ENCODE measurements at places on chromosomes 7 and 10. TPM values are rescaled to one million over a fixed set of nuclear protein-coding genes. Genes with fewer than 3 reads are reported as not detected.

Gene LRRC27
- total RNA-seq: 3.9 TPM

Gene SHTN1
- 23.9 TPM for total RNA-seq

Gene CPN1
- not detected for total RNA-seq

Gene CRTAC1
- total RNA-seq: 1.5 TPM

Gene ADRB1
- 0.04 TPM for total RNA-seq

Gene ITGB1
- total RNA-seq: 102 TPM

Gene MOGAT3
- total RNA-seq: not detected

Gene FKBP6
- not detected for total RNA-seq

Gene DOCK4
- total RNA-seq: 6.5 TPM

Gene ANXA8
- 203 TPM for total RNA-seq

Gene BRAF
- total RNA-seq: 16.9 TPM

Gene CALHM1
- total RNA-seq: 0.04 TPM

Gene CCDC146
- total RNA-seq: 6.7 TPM

Gene PIK3AP1
- 1.0 TPM for total RNA-seq

- no peak for ATAC-seq
Observed at GRCh38 chr7:133931053-133931452, 196.1 kb upstream of the LRGUK start.

DNA sequence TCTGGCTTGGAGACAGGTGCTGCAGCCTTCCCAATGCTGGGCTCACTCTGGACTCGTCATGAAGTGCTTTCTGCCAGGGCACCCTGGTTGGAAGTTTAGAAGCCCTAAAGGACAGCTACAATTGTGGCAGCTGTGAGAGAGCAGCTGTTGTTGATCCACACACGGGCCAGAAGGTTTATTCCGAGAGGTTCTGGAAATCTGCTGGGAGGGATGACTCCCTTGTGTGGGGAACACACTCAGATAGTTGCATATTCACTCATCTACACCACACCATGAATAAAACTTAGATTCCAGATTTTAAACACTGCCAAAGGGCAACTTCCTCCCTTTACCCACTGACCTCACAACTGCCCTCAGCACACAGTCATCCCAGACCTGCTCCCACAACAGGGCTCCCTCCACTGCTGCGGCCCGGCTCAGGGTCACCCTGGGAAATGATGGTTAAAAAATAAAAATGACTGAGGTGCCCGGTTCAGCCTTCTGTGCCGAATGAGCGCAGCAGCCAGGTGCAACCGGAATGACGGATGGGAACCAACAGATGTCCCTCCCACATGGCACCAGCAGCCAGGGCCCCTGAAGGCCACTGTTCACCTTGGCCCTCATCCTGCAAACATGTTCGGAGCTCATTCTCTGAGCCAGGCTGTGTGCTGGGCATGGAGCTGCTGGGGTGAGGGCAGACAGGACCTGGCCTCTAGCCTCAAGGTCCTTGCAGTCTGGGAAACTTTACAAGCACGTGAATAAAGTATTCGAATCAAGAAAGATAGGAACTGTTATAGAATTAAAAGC is 40.2 kb downstream of the ASB13 start:
- ATAC-seq: no peak

DNA sequence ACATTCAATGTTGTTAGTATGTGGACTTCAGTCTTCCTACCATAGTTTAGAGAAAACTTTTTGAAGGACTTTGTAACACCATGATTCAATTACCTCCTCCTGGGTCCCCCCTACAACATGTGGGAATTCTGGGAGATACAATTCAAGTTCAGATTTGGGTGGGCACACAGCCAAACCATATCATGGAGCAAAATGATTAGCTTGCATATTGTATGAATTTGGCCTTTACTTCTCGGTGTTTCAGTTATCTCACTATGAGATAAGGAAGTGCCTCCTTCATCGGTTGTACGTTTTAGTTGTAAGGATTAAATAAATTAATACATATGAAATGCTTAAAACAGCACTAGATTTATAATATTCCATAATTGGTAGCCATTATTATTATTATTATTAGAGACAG is 428.7 kb downstream of the EXOC4 start:
- no peak for ATAC-seq

DNA sequence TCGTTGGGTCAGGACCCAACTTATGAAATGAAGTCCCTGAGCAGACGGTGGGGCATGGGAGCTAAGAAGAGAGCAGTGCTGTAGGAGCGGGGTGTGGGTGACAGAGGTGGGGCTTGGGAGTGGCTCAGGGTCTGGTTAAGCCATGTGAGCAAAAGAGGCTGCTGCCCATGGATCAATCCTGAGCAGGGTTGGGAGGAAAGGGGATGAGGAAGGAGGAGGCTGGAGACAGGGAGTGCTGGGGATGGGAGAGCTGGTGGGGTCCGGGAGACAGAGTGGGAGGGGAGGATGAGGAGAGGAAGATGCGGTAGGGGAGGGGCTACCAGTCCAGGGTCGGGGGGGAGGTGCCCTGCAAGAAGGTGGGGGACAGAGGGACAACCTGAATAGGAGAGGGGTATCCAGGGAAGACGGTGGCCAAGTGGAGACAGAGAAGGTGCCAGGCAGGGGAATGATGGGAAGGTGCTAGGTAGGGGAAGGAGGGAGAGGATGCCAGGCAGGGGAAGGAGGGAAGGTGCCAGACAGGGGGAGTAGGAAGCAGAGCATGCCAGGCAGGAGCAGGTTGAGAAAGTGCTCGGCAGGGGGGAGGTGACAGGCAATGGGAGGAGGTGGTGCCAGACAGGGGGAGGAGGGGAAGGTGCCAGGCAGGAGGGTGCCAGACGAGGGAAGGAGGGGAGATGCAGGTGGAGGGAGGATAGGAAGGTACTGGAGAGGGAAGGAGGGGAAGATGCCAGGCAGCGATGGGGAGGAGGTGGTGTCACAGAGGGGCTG is 27.5 kb upstream of the SMARCD3 start:
- no peak for ATAC-seq

- peak; percentile 55 for ATAC-seq
Observed at GRCh38 chr7:73704640-73705550, 14.6 kb downstream of the STX1A start.

GRCh38 chr10:119139464-119140067 is 25.9 kb downstream of the SFXN4 start:
- ATAC-seq: peak; percentile 82

DNA sequence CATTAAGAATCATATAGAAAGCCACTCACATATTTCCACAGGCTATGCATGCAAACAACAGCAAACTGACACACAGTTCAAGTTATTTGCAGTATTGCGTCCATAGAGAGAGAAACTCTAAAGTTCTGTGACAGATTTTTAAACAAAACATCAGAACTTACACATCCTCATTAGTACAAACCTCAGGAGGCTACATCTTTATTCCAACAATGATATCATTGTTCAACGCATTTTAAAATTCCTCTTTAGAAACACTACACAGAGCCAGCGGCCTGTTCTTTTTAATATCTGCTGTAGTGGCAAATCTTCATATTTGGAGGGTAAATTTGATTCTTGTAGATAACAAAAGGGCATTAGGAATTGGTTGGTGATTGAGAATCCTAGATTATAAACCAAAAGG is 55.9 kb upstream of the NFE2L3 start:
- no peak for ATAC-seq

DNA sequence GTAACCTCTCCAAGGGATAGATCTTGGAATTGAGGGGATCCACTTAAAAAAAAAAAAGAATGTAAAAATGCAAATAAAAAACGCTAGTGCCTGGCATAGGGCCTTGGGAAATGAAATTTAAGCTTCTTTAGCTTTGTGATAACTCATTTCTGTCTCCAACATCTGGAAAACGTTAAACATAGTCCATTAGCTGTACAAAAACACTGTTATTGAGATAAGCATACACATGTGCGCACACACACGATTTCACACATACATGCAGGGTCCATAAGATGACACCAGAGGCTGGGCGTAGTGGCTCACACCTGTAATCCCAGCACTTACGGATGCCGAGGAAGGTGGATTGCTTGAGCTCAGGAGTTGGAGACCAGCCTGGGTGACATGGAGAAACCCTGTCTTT is 13.7 kb upstream of the CUL2 start:
- ATAC-seq: no peak

DNA sequence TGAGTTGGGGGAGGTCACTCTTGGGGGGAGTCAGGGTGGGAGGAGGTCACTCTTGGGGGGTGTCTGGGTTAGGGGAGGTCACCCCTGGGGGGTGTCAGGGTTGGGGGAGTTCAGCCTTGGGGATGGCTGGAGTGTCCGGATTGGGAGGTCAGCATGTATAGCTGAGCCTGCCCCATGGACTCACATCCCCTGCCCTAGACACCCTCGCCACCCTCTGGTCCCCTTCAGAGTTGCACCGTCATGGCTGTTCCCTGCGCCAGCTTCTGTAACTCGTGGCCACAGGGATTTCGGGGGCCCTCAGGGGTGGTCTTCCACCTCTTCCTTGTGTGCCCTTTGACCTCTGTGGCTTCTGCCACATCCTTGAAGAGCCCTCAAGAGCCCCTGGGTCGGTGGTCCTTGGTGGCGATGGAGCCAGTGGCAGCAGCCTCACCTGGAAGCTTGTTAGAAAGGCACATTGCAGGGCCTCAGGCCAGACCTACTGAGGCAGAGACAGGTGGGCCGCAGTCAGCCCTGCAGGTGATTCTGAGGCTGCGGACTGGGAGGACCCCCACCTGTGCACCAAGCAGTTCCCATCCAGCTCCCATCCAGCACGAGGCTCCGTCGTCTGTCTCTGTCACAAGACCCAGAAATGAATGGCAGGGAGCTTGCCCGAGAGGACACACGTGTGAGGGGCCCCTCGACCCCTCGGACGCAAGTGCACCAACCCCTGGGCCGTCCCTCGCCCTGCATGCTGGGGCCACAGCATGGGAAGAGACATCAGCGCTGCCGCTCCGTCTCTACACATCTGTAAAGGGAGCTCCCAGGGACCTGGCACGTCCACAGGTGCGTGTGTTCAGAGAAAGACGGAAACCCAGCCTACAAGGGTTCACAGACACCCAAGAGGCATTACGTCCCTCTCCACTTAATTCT is 44.7 kb upstream of the SUN1 start:
- peak; percentile 19 for ATAC-seq

- no peak for ATAC-seq
Observed at GRCh38 chr7:1941464-1942242, 271.6 kb downstream of the ELFN1 start.

DNA sequence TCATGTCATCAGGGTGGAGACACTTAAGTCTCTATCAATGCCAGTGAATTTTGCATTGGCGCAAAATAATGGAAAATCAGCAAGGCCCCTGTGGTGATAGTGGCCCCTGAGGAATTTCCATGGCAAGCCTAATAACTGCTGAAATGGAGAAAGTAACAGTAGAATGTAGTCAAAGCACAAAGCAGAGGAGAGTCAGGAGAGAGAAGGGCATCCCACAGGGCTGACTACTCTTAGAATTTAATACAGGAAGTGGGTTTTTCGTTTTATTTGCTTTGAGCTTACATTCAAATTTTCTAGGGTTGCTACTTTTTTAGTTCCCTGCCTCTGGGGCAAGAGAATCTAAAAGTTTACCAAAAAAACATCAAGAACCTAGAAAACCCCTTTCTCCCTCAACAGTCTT is 39.0 kb downstream of the BZW2 start:
- ATAC-seq: no peak

- no peak for ATAC-seq
Observed at GRCh38 chr10:4285121-4285520, 500.1 kb upstream of the KLF6 start.

GRCh38 chr10:68625316-68625921 is 65.3 kb downstream of the TET1 start:
- no peak for ATAC-seq

- no peak for ATAC-seq
Observed at GRCh38 chr7:125126376-125126775, 196.8 kb upstream of the POT1 start.

DNA sequence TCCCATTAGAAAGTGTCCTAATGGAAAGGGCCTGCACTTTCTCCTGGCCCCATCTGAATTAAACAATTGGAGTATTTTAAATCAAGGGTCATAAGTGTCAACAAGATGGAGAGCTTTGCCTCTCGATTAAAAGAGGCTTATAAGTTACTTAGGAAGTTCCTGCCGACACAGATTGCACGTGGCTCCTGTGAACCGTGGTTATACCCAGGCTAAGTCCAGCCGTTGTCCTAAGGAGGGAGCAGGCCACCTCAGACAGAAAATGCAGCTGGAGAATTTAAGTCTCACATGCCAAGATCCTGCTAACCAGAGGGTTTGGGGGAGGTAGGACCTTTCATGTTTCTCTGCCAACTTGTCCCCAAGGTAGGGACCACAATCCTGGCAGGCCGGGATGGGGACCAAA is 626.5 kb upstream of the GALNT17 start:
- no peak for ATAC-seq

DNA sequence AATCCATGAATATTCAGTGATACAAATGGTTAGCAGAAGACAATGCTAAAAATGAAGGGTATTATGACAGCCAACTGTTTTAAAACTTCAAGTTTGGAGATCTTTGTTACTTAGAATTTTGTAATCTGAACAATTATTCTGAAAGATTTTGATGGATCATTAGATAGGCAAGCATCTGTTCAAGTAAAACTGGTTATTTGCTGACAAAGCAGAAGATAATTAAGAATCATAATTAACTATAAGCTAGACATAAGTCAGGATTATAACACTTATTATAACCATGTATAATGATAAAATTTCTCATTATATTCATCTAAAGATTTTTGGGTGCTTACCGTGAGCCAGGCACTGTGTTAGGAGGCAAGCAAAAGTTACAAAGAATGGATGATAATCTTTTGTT is 1145.1 kb downstream of the CNTNAP2 start:
- no peak for ATAC-seq

GRCh38 chr7:50591480-50592438 is 26.6 kb upstream of the DDC start:
- peak; percentile 51 for ATAC-seq

GRCh38 chr7:47326808-47327207 is 255.1 kb downstream of the TNS3 start:
- peak; percentile 6 for ATAC-seq

GRCh38 chr10:86556933-86557649 is 35.5 kb upstream of the WAPL start:
- ATAC-seq: no peak

GRCh38 chr10:130967784-130968183 is 343.7 kb downstream of the TCERG1L start:
- no peak for ATAC-seq

- ATAC-seq: peak; percentile 21
Observed at GRCh38 chr10:80264081-80265056, 25.1 kb downstream of the MAT1A start.

DNA sequence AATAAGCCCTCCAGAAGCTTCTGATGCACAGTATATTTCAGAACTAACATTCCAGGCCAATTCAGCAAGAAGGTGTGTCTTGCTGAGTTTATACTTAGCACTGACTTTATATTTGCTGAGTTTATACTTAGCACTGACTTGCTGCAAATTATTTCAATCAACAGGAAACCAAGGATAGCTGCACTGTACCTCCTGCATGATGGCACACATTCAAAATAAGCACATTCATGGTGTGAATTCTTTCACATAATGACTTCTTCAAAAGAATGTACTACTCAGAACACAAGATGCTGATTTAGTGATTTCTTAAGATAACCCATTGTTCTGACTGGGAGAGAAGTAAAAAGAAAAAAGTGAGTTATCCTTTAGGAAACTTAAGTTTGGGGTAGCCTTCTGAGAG is 52.0 kb downstream of the JAZF1 start:
- ATAC-seq: no peak

- peak; percentile 4 for ATAC-seq
Observed at GRCh38 chr10:19815036-19815730, 1.0 kb upstream of the PLXDC2 start.
